Eye (tissue), 1 donor: ENCODE measurements at places on chromosomes 2 and 18.

- no peak for DNase-seq
Measured at GRCh38 chr18:38243291-38243690, 677.7 kb upstream of the CELF4 start.

DNA sequence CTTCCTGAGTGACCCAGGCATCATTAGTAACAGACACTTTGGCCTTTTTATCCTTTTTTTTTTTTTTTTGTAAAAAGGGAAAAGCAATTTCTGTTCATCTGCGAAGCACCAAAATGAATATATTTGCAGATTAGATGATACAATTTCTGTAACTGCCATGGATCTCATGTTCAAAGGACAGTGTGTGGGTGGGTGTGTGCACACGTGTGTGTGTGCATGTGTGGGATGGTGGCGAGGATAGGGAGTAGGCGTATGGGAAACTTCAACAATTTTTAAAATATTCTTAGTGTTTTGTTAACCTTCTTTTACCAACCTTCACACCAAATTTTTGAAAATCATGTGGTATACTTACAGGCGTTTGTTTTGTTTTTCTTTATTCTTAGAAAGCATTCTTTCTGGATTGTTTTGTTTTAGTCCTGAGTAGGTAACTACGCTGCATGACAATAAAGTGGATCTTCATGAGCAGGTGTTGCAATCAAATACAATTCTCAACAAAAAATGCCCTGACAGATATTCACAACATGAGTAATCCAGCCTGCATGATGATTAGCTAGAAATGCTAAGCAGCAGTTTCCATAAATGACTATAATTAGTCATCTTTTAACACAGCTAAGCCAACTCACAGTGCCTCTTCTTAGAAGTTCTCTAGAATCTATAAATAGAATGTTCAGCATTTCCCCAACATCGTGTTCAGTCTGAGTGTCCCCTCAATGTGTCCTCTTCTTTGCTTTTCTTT, 53.5 kb upstream of the RMDN2 start:
- no peak for DNase-seq

GRCh38 chr18:58896268-58896667, 31.6 kb downstream of the ZNF532 start:
- DNase-seq = no peak

DNA sequence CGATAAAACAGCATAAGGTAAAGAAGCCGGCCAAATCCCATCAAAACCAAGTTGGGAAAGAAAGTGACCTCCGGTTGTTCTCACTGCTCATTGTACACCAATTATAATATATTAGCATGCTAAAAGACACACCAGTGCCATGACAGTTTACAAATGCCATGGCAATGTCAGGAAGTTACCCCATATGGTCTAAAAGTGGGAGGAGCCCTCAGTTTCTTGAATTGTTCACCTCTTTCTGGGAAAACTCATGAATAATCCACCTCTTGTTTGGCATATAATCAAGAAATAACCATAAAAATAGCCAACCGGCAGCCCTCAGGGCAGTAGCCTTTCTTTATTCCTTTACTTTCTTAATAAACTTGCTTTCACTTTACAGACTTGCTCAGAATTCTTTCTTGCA, 544.9 kb upstream of the SETBP1 start:
- no peak for DNase-seq

DNA sequence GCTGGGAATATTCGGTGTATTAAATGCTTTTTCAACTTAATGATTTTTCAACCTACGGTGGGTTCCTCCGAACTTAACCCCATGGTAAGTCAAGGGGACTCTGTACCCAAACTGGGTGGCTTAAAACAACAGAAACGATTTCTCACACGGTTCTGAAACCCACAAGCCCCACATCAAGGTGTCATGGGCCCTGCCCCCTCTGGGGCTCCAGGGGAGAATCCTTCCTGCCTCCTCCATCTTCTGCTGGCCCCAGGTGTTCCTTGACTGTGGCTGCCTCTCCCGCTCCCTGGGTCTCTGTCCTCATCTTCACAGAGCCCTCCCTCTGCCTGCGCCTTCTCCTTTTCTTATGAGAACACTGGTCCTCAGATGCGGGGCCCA, 301.3 kb upstream of the SALL3 start:
- no peak for DNase-seq

- no peak for DNase-seq
Measured at GRCh38 chr2:43218702-43219382, 7.6 kb downstream of the ZFP36L2 start.

GRCh38 chr2:205760157-205760556, 77.9 kb downstream of the NRP2 start:
- DNase-seq = no peak

GRCh38 chr18:11651899-11652298, 37.2 kb upstream of the GNAL start:
- DNase-seq = no peak

DNA sequence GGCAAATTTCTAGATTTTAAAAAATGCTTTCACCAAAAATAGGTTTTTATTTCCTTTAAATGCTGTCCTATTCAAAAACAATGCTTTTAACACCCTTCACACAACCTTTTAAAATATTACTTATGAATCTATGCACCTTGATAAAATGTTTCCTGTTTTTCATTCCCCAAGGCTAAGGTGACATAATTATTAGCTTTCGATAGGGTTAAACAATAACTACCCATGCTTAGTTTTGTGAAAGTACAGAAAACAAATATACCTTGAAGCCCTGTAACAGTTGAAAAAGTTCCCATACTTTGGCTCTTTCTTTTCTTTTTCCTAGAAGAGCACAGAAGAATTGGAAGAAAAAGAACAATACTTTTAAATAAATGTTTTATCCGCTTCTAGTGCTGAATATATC, 54.9 kb upstream of the ITPRID2 start:
- DNase-seq = no peak

DNA sequence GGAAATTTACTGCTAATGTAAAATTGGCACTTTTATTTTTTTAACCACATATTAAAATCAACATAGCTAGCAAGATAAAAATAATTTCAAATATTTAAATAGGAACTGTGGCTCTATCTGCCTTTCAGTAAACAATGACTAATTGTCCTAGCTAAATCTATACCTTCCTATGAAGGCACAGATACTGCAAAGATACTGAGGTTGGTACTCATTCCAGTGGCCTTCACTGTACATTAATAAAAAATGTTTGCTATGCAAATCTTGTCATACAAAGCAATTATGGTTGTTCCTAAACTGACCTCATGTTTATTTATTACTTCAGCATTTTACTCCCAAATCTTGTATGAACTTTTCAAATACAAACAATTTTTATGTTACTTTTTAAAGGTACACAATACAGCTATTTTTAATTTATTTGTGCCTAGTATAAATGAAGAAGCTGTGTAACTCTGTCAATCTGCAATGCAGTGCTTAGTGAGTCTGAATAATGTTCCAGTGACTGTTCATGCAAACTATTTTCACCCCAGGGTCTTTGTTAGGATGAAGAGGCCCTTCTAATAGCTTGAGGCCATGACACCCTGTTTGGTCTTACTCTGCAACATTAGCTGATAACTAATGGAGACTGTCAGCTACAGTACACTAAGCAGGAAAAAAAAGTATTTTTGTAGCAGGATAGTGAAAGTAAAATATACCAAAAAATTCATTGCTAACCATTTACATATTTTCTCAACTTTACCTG, 9.3 kb upstream of the ERBB4 start:
- peak; percentile 52 for DNase-seq

DNA sequence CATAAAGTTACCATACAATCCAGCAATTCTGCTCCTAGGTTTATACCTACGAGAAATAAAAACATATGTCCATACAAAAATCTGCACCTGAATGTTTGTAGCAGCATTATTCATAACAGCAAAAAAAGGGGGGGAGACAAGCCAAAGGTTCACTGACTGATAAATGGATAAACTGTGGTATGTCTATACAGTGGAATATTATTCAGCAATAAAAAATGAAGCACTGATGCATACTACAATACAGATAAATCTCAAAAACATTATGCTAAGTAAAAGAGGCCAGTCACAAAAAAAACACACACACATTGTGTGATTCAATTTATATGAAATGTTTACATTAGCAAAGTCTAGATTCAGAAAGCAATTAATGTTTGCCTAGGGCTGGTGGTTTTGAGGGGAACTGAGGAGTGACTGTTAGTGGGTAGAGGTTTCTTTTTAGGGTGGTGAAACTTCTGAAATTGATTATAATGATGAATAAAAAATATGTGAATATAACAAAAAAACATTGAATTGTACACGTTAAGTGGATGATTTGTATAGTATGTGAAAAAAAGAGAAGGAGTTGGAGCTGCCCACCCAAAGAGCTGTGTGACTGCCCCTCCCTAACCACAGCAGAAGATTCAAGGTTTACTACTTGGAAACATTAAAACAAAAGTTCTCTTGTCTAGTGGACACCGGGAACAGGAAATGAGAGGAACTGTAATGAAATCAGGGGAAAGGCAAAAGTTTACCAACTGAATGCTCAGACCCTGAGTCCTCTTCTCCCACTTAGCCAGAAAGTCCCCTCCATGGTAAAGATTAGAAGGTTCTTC, 13.4 kb downstream of the COLEC12 start:
- DNase-seq = no peak

GRCh38 chr2:178553047-178553446, 72.8 kb downstream of the PLEKHA3 start:
- no peak for DNase-seq

DNA sequence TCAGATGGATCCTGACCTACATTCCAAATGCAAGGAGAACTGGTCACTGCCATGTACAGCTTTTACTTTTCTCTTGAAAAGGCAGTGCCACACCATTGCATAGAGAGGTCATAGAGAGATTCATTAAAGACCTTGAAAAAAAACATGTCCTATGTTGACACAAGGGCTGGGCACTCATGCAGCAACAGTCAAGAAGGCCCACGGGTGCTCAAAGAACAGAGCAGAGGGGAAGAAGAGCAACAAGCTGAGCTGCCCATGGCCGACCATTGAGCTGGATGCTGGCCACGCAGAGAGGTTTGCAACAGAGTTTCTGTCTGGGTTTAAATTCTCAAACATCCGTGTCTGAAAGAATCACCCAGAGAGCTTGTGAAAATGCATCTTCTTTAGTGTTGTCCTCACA, 99.1 kb downstream of the ADD2 start:
- no peak for DNase-seq

- DNase-seq = no peak
Measured at GRCh38 chr2:223618172-223619035, 16.2 kb upstream of the SCG2 start.

DNA sequence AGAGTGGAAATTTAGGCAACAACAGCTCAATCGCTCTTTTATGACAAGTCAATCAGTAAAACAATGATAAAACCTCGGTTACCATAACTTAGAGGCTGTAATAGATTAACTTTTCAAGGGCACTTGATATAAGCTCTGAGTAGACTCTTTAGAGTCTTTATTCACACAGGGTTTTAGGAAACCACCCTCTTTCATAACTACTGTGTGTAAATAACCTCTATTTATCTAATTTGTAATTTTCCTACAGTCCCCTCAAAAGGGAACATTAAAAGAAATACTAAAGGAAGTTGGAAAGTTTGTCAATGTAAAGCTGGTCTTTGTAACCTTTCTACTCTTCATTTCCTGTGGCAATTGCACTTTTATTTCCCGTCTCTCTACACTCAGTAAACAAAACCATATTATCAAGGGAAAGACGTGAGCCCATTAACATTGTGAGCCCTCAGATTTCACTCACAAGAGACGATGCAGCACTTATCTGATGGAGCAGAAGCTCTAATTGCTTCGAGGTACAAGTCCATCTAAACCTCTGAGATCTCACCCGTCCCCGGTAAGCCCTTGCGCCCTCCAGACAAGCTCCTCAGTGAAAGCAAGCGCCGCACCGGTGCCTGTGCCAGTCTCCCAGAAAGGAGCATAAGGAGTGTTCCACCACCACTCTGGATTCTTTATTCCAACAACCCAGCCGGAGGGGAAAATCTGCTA, 1.1 kb upstream of the HOXD1 start:
- DNase-seq = peak; percentile 70

- peak; percentile 17 for DNase-seq
Measured at GRCh38 chr18:45068400-45069094, 387.9 kb downstream of the SETBP1 start.

DNA sequence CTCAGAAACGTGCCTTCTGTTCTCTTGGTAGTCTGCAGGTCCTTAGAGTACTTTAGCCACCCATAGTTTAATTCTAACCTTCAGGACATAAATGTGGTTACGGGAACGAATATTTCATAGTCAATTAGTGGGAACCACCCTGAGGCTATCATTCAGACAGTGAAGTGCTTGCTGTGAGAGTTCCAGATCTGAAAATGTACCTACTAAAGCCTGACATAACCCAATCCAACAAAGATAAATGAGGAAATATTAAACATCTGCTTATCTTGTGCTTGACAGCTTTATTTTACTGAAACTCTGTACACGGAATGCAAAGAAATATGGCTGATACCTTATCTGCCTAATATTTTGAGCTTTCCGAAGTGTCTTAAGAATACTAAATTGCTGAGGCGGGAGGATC, 43.0 kb downstream of the RAB27B start:
- DNase-seq = no peak

- DNase-seq = no peak
Measured at GRCh38 chr2:164934401-164935117, 20.8 kb downstream of the SLC38A11 start.

DNA sequence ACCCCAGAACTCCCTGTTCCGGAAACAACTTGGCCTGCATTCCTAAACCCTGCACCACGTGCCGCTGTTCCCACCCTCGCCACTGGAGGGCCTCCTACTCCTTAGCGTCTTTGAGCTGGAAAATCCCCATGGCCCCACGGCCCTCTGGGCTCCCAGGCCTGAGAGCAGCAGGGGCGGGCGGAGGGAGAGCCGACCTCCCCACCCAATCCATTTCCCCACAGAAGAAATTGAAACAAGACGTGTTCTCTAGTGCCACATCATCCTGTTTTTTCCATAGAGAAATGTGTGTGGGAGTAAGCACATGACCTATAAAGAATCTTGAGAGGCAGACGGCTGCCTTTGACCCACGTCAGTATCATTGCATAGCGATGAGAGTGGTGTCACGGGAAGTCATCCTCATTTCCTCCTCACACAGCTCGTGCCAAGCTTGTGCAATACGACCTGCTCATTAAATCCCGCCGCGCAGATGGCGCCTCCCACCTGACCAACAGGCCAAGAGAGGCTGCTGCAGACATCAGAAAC, 79.2 kb downstream of the LAMA1 start:
- DNase-seq = peak; percentile 76

- DNase-seq = no peak
Measured at GRCh38 chr2:239747771-239748170, 277.4 kb downstream of the NDUFA10 start.

DNA sequence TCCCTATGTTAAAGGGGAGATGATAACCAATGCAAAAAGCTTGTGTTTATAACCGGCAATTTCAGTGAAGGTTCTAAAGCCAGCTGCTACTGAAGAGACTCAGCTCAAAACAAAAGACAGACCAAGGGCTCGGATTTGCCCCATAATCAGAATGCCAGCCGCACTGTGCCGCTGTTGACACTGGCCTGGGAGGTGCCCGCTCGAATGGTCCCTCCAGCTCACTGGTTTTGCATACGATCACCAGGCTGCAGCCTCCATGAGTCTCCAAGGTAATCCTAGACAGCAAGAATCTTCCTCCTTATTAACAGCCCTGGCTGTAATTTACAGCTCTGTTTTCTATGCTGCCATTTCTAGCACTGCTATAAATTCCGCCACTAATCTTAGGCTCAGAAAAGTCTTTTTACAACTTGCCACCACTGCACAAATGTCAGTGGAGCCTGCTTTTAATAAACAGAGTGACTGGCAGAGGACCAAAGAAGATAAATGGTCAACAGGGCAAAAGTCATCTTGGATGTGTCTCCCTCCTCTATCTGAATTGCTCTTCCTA, 155.7 kb upstream of the SH3BP4 start:
- DNase-seq = no peak
